ENCODE measurements at places on chromosomes 6 and 20.

DNA sequence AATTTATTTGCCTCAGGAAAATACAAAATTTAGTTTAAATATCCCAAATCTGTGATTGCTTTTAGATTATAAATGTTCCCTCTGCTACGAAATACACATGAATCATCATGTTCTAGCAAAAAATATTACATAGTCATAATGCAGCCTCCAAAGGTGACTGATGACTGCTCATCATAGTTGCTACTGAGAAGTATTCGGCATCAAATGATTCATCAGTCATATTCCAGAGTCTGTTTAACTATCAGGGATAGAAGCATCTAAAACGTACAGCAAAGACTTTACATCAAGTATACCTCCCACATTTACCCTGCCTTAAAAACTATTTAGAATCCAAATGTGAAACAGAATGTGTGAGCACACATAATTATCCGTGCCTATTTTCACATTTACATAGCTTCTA, 626.0 kb downstream of the CDH26 start:
- peak; percentile 58 for DNase-seq

DNA sequence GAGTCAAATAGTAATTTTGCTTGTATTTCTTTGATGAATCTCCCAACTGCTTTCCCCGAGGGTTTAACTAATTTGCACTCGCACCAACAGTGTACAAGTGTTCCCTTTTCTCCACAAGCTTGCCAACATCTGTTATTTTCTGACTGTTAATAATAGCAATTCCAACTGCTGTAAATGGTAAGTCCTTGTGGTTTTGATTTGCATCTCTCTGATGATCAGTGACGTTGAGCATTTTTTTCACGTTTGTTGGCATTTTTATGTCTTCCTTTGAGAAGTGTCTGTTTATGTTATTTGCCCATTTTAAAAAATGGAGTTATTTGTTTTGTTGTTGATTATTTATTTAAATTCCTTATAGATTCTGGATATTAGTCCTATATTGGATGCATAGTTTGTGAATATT, 399.8 kb upstream of the MAN1A1 start:
- DNase-seq, result no peak

GRCh38 chr20:16427571-16427970, 145.7 kb downstream of the KIF16B start:
- DNase-seq, result no peak

- no peak for DNase-seq
Measured at GRCh38 chr20:2692036-2692885, at the start of gene EBF4. EBF4 (plus strand) TSS chr20:2692780; CDS start chr20:2693646, 866 bp downstream.

DNA sequence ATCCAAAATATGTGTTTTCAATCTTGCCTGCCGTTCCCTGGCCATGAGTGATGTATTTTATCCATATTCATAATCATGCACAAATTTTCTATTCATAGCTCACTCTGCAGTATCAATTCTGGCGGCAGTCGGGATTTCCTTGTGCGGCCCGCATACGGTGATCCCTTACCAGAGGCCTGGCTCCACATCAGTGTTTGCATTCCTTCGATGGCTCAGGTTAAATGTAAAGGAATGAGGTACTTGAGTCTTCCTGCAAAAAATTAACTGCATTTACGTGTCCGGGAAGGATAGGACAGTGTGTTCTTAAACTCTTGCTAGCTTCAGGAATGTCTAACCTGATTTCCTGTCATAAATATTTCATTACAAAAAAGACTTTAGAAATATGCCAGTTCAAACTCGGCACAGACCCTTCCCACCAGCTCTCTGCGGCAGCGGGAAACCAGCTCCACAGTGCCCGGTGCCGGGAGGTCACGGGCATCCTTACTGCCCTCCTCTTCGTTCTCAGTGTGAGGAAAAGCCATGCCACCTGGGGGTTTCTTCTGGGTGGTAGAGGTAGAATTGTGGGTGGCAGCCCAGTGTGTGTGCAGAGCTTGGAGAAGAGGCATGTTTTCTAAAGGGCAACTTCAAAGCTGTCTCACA, 154.5 kb downstream of the MOXD1 start:
- DNase-seq, result no peak

- no peak for DNase-seq
Measured at GRCh38 chr20:53154540-53154939, 182.4 kb downstream of the TSHZ2 start.

DNA sequence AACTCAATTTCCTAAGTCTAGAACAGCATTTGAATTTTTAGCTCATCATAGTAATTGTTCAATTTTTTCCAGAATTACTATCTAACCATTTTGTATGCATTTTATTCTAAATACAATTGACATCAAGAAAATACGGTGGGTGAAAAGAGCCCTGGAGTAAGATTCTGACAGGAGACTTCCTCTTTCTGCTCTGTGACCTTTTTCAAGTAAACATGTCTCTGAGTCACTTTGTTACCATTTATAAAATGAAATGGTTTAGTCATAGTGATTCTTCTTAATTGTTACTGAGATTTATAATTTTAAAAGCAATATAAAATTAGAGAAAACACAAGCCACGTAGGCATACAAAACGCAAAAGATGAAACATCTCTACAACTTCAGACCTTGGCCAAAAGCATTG, 80.2 kb downstream of the PLCB1 start:
- DNase-seq, result no peak

DNA sequence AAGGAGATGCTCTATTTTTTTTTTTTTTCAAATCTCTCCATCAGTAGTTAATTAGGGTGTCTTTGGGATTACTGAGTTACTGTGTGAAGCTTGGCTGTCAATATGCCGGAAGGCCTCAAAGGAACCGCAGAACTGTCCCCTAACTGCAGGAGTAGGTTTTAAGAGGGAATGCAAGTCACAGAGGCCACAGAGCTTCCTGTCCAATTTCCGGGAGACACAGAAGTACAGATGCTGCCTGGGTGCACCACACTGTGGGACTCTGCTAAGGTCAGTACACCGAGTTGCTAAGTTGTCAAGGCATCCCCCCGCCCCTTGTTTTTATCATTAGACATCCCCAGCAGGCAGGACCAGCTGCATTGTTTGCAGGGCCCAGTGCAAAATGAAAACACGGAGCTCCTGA, 120.2 kb upstream of the RAB32 start:
- DNase-seq, result no peak

GRCh38 chr6:148307405-148307804, 35.2 kb upstream of the SASH1 start:
- no peak for DNase-seq

DNA sequence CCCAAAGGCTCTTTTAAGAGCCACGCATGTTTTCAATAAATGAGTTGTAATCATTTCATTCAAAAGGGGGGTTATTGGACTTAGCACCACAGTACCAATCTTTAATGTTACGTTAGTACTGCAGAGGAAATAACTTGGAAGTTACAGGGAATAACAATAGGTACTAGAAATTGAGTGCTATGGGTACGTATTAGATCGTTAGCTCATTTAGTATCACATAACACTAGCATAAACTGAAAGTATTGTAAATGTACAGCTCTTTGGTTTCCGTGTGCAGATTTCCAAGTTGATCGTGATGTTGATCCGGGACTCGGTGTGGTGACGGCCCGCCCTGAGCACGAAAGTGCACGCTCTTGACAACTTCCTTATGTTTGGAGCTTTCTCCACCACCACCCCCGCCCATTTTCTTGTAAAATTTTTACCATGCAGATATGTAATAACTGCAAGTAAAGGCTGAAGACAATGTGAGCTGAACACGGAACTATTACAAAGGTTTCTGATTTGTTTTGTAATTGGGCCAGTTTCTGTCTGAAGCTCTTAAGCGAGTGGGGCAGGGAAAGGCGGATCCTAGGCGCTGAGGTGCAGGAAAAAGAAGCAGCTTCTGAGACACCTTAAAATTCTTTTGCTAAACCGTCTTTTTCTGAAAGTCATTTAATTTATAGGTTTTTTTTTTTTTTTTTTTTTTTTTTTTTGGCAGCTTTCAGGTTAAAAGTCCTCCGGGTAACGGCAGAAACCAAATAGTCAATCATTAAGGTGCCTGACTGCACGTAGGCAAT, 71.5 kb downstream of the HFE start:
- DNase-seq, result no peak

GRCh38 chr20:45892828-45893500, 1.8 kb downstream of the CTSA start:
- no peak for DNase-seq

DNA sequence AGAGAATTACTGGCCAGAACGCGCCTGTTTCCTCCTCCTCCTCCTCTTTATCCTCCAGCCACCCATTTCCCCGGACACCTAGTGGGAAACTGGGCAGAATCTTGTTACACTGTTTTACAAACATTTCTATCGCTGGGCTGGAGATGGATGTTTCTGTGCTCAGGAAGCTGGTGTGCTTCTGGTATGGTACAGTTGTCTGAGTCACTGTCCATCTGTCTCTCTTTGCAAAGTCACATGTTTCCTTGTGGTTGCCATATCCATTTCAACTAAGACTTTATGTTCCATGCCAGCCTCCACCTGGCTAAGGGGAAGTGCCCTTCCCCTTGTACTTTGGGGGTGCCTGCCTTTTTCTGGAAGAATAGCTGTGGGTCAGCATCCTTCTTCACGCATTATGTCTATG, 52.9 kb upstream of the SLC22A16 start:
- no peak for DNase-seq

DNA sequence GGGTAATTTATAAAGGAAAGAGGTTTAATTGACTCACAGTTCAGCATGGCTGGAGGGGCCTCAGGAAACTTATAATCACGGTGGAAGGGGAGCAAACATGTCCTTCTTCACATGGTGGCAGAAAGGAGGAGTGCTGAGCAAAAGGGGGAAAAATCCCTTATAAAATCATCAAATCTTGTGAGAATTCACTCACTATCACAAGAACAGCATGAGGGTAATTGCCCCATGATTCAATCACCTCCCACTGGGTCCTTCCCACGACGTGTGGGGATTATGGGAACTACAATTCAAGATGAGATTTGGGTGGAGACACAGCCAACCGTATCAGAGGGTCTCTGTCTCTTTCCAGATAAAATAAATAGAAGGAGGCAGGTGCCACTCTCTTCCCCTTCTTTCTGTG, 48.7 kb downstream of the TNFAIP3 start:
- DNase-seq, result no peak

DNA sequence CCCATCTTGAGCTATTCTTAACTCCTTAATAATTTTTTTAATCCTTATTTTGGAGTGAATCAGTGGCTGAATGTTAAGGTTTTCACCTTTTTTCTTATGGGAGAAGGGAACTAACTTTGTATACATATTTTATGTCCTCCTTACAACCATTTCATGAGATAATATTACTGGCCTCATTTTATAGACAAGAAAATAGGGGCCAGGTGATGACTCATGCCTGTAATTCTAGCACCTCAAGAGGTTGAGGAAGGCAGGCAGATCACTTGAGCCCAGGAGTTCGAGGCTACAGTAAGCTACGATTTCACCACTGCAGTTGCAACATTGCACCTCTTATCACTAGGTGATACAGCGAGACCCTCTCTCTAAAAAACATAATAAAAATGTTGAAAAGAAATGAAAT, 128.7 kb downstream of the TMEM242 start:
- no peak for DNase-seq

DNA sequence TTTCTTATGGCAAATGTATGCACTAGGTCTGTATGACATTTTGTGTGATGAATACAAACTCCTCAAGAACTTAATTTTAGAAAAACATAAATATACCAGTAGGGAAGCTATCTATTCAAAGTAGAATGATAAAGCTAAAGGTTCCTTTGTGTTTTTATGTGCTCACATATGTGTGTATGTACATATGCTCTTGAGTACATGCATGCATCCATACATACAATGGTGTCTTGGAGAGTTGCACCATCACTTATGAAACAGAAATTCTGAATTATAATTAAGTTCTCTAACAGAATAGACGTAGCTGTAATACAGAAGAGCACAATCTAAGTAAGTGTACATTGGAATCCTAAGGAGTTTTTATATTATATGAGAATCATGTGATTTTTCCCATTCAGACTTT, 2.3 kb downstream of the NKAIN2 start:
- DNase-seq, result no peak

DNA sequence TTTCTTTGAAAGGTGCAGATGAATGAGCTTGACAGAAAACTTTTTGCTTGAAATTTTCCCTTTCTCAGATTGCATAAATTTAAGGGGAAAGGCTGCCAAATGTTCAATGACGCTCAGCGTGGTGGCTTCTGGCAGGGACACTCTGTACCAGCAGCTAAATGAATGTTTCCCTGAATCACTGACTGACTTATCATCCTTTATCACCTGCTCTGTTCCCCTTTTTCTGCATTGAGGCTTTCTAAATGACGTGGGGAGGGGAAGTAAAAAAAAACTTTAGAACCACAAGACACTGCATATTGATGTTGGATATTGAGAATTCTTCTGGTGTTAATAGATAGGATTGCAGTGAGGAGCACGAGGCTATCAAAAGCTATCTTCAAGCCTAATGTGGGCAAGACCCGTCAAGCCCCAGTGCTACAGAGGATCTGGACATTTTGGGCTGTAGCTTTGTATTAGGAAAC, 46.9 kb upstream of the ENPP5 start:
- no peak for DNase-seq

- no peak for DNase-seq
Measured at GRCh38 chr20:8774412-8774811, 294.5 kb upstream of the PLCB4 start.

DNA sequence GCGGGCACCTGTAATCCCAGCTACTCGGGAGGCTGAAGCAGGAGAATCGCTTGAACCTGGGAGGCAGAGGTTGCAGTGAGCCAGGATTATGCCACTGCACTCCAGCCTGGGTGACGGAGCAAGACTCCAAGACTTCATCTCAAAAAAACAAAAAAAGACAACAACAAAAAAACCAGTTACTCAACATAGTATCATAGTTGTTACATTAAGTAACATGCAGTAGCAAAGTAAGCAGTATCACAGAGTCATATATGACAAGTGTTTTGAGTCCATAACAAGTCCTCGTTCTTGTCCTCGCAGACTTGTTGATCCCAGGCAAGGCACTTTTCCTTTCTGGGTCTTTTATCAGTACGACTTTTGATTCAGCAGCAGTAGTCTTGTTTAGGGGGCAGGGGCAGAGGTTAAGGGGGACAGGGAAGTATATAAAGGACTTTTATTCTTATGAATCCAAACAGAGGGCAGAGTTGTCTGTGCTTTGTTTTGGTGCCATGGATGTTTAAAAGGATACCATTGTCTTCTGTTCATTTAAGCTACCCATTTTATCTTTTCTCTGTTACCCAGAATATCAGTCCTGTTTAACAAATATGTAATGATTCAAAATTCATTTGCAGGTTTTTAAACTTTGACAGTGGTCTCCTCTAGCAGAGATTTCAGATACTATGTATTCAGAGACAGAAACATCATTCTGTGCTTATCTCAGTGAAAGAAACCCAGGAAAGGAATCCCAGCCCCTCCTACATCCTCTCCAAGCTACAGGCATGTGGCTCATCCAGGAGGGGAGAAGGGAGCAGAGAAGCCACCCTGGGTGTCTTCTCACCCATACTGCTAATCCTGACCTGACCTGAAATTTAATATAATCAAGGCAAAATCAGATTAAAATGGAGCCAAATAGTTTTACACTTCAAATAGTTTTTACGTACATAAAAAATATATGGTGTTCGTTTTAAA, 137.9 kb upstream of the EDN1 start:
- peak; percentile 22 for DNase-seq

DNA sequence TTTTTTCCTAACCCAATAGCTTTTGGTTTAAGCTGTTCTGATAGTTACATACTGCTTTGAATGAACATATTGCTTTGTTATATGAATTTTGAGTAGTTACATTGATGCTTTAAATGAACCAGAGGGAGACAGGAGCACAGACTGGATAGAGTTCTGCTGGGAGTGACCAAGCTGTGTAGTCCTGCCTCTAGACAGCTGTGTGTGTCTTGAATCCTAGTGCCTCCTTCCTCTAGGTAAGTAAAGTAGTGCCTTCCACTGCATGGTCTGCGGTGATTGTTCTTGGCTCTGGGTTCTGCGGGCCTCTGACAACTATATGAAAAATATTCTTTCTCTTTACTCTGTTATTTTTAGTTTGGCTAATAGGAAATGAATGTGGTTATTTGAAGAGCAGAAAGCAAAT, 46.0 kb upstream of the ADGRG6 start:
- DNase-seq, result no peak
